Myocyte (in vitro differentiated cells): ENCODE measurements at places on chromosomes 12 and 14. TPM values are rescaled to one million over a fixed set of nuclear protein-coding genes. Genes with fewer than 3 reads are reported as not detected.

ART4 gene
- not detected in 2 replicates for total RNA-seq

HOTAIR gene
- total RNA-seq, result 1.4 and 1.7 TPM in 2 replicates

GRCh38 chr12:31817120-31817519 lies 88.3 kb upstream of the AMN1 start:
- DNase-seq, result no peak

GRIP1 gene
- 0.80 TPM in 1 of 2 replicates, not detected in the other for total RNA-seq

DNA sequence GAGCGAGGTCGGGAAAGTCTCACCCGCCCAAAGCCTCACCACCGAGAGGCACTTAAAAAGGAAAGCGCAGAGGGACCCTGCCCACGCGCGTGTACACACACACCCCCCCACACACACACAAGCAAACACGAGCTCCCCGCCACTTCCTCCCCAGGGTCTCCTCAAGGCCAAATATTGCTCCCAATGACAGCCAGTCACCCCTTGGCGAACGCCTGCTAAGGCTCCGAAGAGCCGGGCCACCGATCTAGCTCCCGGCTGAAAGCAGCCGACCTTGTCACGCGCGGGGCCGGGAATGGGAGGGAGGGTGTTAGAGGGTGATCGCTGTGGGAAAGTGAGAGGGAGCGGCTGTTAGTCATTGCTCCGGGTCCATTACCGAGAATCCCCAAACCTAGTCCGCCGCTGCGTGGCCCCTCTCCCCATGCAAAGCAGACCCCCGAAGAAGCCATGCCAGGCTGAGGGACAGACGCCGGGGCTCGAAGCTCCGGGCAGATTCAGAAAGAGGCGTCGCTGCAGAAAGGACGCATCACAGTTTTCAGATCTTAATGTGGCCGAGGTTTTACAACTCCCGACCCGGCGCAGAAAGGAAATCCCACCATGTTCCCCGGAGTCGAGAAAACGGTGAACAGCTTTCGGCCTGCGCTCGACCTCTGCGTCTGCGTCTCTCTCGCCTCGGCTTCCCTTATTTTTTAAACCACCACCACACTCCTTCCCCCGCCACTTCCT lies 2.6 kb downstream of the BMP4 start:
- DNase-seq, result peak; percentile 76

SLC10A1 gene
- total RNA-seq, result not detected in 2 replicates

CEBPE gene
- total RNA-seq, result not detected in 2 replicates
